A549 treated with dexamethasone at 1 μM for 4 hours (cell line): ENCODE measurements at places on chromosomes 4 and X. TPM values are rescaled to one million over a fixed set of nuclear protein-coding genes. Genes with fewer than 3 reads are reported as not detected.

MND1 gene
- 11.5 to 18.7 TPM (median 14.8 TPM) in 5 replicates for total RNA-seq

P2RY10 gene
- not detected in 5 replicates for total RNA-seq

KLHL2 gene
- 15.5 to 19.4 TPM (median 18.4 TPM) in 5 replicates for total RNA-seq

CAMK2D gene
- total RNA-seq: 12.6 to 20.2 TPM (median 15.9 TPM) in 5 replicates

F8A2 gene
- total RNA-seq: not detected in 5 replicates
